ENCODE measurements at places on chromosomes 5 and 9.

- no peak for DNase-seq
These were observed 1.3 kb downstream of the EEIG1 start for GRCh38 chr9:127979333-127980059.

GRCh38 chr5:57859626-57860025 lies 377.0 kb upstream of the ACTBL2 start:
- DNase-seq = no peak

DNA sequence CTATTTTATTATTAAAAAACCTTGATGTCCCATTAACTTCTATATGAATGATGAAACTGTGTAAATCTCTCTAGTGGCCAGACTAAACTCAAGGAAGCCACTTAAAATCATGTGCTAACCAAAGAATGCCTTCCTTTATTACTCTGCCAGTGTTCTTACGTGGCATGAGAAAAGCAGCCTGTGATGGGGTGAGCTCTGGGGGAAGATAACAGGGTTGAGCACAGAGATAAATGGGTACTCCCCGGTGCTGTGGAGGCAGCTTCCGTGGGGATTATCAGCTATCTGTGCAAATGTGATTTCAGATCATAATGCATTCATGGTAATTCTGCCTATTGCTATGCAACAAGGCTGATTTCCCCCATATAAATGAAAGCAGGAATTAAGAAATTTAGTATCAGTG lies 181.3 kb downstream of the CAVIN4 start:
- no peak for DNase-seq

GRCh38 chr9:36833954-36834353 lies 200.1 kb downstream of the PAX5 start:
- no peak for DNase-seq

- DNase-seq = no peak
These were observed 115.9 kb upstream of the LPAR1 start for GRCh38 chr9:111154081-111154562.

GRCh38 chr5:176416965-176417364 lies 626 bp upstream of the CLTB start:
- DNase-seq = no peak

- DNase-seq = no peak
These were observed 95.8 kb downstream of the DAPK1 start for GRCh38 chr9:87593359-87593980.

GRCh38 chr5:129905473-129906176 lies 1.4 kb downstream of the CHSY3 start:
- no peak for DNase-seq

DNA sequence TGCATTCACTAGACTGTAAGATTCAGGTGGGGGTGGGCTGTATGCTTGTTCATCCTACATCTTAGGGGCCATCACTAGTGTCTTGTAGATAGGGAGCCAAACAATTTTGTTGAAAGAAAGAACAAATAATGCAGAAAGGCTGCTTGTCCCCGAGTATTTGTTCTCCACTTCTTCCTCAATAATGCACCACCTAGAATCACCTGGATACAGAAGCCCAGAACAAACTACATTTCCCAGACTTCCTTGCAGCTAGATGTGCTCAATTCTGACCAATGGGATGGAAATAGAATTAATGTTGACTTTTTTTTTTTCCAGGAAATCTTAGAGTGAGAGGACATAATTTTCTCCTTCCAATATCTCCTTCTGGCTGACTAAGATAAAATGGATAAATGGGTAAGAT lies 38.9 kb upstream of the TNFSF8 start:
- no peak for DNase-seq

DNA sequence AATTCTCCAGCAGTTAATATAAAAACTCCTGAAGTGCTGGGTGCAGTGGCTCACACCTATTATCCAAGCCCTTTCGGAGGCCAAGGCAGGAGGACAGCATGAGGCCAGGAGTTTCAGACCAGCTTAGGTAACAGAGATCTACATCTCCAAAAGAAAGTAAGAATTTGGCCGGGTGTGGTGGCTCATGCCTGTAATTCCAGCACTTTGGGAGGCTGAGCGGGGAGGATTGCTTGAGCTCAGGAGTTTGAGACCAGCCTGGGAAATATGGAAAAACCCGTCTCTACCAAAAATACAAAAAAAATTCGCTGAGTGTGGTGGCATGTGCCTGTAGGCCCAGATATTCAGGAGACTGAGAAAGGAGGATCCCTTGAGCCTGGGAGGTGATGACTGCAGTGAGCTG lies 6.7 kb upstream of the GPBP1 start:
- no peak for DNase-seq
